ENCODE measurements at places on chromosomes 3 and 15. TPM values are rescaled to one million over a fixed set of nuclear protein-coding genes. Genes with fewer than 3 reads are reported as not detected.

The TRPM1 gene
- 0.25 TPM for polyA plus RNA-seq

The MINAR1 gene
- polyA plus RNA-seq: 0.04 TPM

The SYNM gene
- 113 TPM for polyA plus RNA-seq

DNA sequence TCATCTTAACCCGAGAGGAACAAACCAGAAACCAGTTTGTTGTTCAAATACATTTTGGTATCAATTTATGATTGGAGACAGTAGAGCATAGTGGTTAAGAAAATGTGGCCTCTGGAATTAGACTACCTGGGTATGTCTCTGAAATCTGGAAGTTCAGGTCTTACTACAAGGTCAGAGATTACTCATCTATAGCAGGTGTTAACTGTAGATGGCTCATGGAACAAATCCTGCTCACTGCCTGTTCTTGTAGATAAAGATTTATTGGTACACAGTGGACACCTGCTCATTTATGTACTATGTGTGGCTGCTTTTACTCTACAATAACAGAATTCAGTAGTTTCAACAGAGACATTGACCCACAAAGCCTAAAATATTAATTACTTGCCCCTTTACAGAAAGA lies 413.3 kb downstream of the CNTN6 start:
- no peak for DNase-seq
- no peak overlapping the region for H3K27ac ChIP-seq
- H3K27me3 ChIP-seq: no peaks in the 10 kb centered on the region
- no peaks in the 10 kb centered on the region for H3K36me3 ChIP-seq

The SUMF1 gene
- polyA plus RNA-seq: 14.0 TPM

GRCh38 chr3:71874618-71875017 lies 89.7 kb upstream of the PROK2 start:
- no peak overlapping the region for H3K4me3 ChIP-seq
- peaks cover 3% of the 10 kb centered on the region for H3K27me3 ChIP-seq
- DNase-seq: no peak
- no peak overlapping the region for H3K27ac ChIP-seq

GRCh38 chr3:127660621-127661251 lies 12.0 kb upstream of the ABTB1 start:
- no peaks in the 10 kb centered on the region for H3K27me3 ChIP-seq
- H3K4me1 ChIP-seq: no peaks in the 10 kb centered on the region
- DNase-seq: no peak
- no peak overlapping the region for H3K27ac ChIP-seq

The MNS1 gene
- 0.88 TPM for polyA plus RNA-seq

GRCh38 chr15:31195871-31196270 lies 94.3 kb upstream of the TRPM1 start:
- no peak overlapping the region for H3K27ac ChIP-seq
- no peaks in the 10 kb centered on the region for H3K4me1 ChIP-seq
- H3K4me3 ChIP-seq: no peak overlapping the region
- H3K27me3 ChIP-seq: no peaks in the 10 kb centered on the region
- H3K36me3 ChIP-seq: no peaks in the 10 kb centered on the region

GRCh38 chr3:152706991-152707713 lies 127.8 kb upstream of the P2RY1 start:
- no peak overlapping the region for H3K27ac ChIP-seq
- H3K36me3 ChIP-seq: no peaks in the 10 kb centered on the region
- DNase-seq: no peak
- H3K4me3 ChIP-seq: no peak overlapping the region
- no peaks in the 10 kb centered on the region for H3K4me1 ChIP-seq
- no peaks in the 10 kb centered on the region for H3K27me3 ChIP-seq

- no peaks in the 10 kb centered on the region for H3K27me3 ChIP-seq
- no peaks in the 10 kb centered on the region for H3K4me1 ChIP-seq
- H3K36me3 ChIP-seq: no peaks in the 10 kb centered on the region
- H3K27ac ChIP-seq: no peak overlapping the region
These were observed 30.9 kb upstream of the CA12 start for GRCh38 chr15:63412551-63412950.

The AGTR1 gene
- 1.9 TPM for polyA plus RNA-seq

GRCh38 chr15:61584410-61584809 lies 355.3 kb upstream of the RORA start:
- no peaks in the 10 kb centered on the region for H3K4me1 ChIP-seq
- H3K27me3 ChIP-seq: no peaks in the 10 kb centered on the region
- H3K36me3 ChIP-seq: no peaks in the 10 kb centered on the region
- no peak for DNase-seq
- no peak overlapping the region for H3K27ac ChIP-seq
- H3K4me3 ChIP-seq: no peak overlapping the region

GRCh38 chr3:9088441-9089353 lies 125.4 kb upstream of the RAD18 start:
- no peak overlapping the region for H3K4me3 ChIP-seq
- H3K27me3 ChIP-seq: no peaks in the 10 kb centered on the region
- H3K36me3 ChIP-seq: no peaks in the 10 kb centered on the region
- no peak overlapping the region for H3K27ac ChIP-seq

The RGMA gene
- polyA plus RNA-seq: 4.7 TPM

GRCh38 chr15:67134067-67134838 lies 68.9 kb downstream of the SMAD3 start:
- no peak overlapping the region for H3K4me3 ChIP-seq
- H3K36me3 ChIP-seq: no peaks in the 10 kb centered on the region
- peaks cover 6% of the 10 kb centered on the region for H3K4me1 ChIP-seq
- H3K27me3 ChIP-seq: no peaks in the 10 kb centered on the region
- DNase-seq: peak; percentile 44
- peak overlapping the region; percentile 80 for H3K27ac ChIP-seq

- no peak overlapping the region for H3K27ac ChIP-seq
- no peak for DNase-seq
- H3K36me3 ChIP-seq: no peaks in the 10 kb centered on the region
- H3K4me3 ChIP-seq: no peak overlapping the region
- H3K4me1 ChIP-seq: peaks cover 20% of the 10 kb centered on the region
- H3K27me3 ChIP-seq: no peaks in the 10 kb centered on the region
These were observed 59.6 kb upstream of the LMCD1 start for GRCh38 chr3:8441969-8442559.

The A4GNT gene
- polyA plus RNA-seq: not detected
